Activated T-helper 2 cell treated with anti-CD3 and anti-CD28 coated beads, Interferon-gamma antibody, Interleukin-2, Interleukin-4, amounts not matched to agents 10 μg/mL and 5 μg/mL and 100 μg/mL, durations not matched to agents 14 hours and 24 hours and 36 hours (primary cell): ENCODE measurements at places on chromosomes 3 and 15.

- DNase-seq: no peak
Measured at GRCh38 chr3:13053893-13054292, 19.3 kb downstream of the IQSEC1 start.

GRCh38 chr15:77107531-77108355, 36.8 kb upstream of the TSPAN3 start:
- peak; percentile 25 for DNase-seq

DNA sequence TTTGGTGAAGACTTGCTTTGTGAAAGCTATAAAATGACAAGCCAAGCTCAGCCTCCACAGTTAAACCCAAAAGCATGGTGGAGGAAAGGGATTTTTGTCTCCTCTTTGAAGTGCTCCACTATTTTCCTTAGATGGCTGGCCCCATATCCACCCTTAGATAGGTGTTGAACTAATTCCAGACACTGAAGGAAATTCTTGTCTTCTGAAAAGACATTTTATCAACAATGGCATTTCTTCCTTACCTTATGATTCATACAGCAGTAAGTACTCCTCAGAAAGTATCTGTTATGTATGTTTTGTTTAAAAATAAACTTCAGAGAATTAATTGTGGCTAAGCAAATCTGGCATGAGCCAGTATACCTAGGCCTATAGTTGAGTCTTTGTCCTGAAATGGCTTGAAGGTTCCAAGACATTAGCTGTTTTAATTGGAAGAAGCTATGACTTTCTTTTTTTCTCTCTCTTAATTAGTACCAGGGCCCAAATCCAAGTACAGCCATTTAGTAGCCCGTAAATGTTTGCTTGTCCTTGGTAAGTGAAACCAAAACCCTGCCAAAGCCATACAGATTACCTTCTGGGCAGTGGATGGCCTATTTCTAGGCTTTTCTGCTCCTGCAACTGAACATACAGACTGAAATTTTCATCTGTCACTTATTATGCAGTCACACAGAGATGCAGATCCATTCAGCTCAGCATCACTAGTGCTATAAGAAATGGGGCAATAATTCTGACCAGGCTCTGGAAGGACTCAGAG, 5.1 kb upstream of the BFSP2 start:
- DNase-seq: no peak

- DNase-seq: no peak
Measured at GRCh38 chr3:69197922-69198530, 75.6 kb upstream of the LMOD3 start.

GRCh38 chr3:14913926-14914778, 33.2 kb upstream of the NR2C2 start:
- DNase-seq: no peak

DNA sequence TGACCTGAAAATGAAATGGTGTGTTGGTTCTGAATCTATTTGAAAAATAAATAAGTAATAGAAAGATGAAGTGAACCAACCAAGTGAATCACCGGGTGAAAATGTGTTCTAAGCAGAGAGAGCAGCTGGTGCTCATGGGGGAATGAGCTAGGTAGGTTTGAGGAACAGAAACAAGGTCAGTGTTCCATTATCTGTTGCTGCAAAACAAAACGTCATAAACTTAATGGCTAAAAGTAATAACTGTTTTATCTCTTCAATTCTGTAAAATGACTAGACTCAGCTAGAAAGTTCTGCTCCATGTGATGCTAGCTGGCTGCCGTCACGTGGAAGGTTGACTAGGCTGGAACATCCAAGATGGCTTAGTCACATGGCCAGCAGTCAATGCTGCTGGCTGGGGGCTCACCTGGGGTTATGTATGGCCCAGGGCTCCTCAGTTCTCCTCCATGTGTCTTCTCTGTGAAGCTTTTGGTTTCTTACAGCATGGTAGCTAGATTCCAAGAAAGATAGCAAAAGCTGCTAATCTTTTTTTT, 13.3 kb upstream of the SH3BP5 start:
- no peak for DNase-seq

GRCh38 chr3:41662288-41662687, 299.6 kb downstream of the ULK4 start:
- no peak for DNase-seq

DNA sequence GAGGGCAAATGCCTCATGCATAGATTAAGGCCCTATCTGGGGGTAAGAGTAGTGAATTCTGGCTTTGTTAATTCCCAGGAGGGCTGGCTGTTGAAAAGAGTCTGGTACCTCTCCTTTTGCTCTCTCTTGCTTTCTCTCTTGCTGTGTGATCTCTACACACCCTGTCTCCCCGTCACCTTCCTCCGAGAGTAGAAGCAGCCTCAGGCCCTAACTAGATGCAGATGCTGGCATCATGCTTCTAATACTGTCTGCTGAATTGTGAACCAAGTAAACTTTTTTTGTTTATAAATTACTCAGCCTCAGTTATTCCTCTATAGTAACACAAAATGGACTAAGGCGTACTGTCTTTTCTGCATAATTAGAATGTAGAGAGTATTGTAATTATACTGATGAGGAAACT, 908.1 kb downstream of the DIPK2A start:
- DNase-seq: no peak

DNA sequence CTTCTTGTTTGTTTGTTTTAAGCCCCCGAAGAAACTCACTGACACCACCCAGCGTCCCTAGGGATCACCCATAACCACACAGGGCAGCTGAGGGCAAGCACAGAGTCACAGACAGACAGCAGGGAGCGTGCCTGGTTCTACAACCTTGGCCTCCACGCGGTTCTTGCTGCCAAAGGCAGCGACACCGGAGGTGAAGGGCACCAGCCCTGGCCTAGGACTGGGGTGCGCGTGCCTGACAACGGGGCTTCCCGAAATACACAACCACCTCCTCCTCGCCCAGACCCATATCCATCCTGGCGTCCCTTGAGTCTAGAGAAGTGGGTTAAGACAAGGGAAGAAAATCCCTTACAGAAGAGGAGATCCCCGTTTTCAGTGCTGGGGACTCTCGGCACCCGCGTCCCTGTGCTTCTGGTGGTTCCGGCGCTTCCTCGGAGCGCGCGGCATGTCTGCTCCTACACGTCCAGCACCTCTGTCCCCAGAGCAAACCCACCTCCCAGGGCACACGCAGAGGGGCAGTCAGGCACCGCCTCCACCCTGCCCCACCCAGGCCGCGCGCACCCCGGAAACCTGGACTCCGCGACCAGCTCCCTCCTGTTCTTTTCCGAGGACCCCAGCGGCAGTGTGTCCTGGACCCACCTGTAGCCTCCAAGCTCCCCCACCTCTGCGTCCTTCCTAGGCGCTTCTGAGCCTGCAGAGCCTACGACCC, 911 bp downstream of the RFTN1 start:
- DNase-seq: peak; percentile 39
